Kidney epithelial cell (primary cell): ENCODE measurements at places on chromosomes 11 and 22. TPM values are rescaled to one million over a fixed set of nuclear protein-coding genes. Genes with fewer than 3 reads are reported as not detected.

DNA sequence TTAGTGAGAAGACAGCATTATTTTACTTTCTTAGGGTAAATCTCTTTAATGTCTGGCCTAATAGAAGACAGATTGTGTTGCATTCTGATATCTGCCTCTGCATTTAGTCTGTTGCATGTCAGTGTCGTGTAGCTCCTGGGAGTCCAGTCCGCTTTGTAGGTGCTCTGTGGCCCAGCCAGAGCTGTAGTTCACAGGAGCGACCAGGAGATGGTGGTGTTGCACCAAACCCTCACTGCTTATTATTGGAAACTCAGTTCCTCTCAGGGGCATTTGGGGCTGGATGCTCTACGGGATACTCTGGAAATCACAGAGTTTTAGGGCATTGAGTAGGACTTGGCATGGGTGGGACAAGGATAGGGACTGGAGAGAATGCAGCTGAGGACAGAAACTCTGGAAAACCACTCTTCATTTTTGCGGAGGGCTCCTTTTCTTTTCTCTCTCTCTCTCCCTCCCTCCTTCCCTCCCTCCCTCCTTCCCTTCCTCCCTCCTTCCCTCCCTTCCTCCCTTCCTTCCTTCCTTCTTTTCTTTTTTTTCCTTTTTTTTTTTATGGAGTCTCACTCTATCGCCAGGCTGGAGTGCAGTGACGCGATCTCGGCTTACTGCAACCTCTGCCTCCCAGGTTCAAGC lies 21.7 kb downstream of the MIAT start:
- DNase-seq = no peak

Gene SMC1B
- 0.08 and 0.14 TPM in 2 replicates for total RNA-seq

DNA sequence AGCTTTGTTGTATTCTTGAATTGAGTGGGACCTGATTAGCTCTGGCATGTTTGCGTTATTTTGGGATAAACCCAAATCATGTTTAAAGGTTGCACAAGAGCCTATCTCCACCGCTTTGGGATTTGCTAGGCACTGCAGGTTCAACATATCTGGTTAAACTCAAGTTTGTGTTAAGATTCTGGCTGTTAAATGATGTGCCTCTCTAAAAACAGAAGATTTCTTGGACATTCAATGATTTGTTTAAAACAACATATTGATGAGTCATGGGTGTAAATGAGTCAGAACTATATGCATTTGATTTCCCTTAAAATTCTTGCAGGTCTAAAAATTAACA lies 67.4 kb downstream of the AMOTL1 start:
- DNase-seq = no peak

Gene OR4A16
- not detected in 2 replicates for total RNA-seq

Gene SIK2
- total RNA-seq = 10.1 and 12.0 TPM in 2 replicates

DNA sequence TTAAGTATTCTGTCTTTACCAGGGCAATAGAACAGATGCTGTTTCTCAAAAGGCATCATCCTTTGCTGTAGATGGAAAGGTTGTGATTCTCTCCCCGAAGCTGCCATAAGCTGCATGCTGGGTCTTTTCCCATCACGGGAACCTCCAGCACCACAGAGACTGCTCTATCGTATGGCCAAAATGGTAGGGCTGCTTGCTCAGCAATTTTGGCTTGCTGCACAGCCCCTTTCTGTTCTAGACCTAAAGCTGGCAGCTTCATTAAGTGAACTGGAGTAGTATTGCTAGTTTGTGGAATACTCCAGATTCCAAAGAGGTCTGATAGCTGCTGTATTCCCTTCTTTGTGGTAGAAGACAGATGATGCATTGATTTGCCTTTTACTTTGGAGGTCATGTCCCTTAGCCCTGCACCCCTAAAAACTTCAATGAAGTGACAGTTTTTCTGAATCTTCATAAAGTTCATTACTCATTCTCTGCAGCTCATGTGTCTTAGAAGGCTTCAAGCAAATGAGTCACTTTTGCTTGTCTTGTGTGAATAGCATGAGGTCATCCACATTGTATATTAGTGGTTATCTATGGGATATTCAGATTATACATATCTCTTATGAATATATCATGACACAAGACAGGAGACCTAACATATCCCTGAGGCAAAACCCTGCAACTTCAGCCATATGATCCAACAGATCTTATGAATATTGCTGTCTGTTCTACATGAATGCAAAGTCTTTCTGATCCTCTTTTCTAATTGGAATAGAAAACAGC lies 245.3 kb downstream of the FAM76B start:
- no peak for DNase-seq

DNA sequence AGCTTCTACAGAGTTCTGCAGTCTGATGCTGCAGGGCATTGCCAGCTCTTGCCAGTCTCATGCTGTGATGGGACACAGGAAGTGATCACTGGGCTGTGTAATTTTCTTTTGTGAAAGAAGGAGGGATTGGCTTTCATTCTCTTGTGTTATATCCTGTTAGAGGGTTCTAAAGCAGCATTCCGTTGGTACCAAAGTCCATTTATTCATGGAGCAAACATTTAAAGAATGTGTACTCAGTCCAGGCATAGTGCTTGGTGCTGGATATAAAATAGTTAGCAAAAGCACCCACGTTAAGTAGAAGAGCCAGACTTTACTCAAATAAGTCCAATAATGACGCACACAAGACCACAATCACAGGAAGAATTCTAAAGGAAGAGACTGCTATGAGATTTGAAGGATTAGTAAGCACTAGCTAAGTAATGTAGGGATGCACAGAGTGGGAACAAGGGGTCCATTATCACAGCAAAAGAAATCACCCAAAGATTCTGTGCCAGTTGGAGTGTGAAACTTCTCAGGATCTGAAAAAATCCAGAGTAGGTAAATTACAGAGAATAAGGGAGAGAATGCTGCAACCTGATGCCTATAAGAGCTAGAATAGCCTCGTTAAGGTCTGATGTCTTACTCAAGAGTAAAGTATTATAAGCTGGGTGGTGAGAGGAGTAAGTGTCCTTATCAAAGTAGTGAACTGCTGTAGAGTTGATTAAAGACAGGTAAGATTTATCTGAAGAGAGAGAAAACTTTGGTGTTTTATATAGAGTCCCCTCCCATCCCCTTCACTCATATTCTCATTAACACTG lies 728.3 kb downstream of the METTL15 start:
- peak; percentile 85 for DNase-seq

GRCh38 chr11:59802639-59803176 lies 7.9 kb downstream of the MRPL16 start:
- no peak for DNase-seq

- DNase-seq = peak; percentile 56
Measured at GRCh38 chr22:30159561-30160353, 79.5 kb downstream of the HORMAD2 start.

Gene SOX10
- not detected in 2 replicates for total RNA-seq

- no peak for DNase-seq
Measured at GRCh38 chr11:125871391-125872137, 15.9 kb upstream of the HYLS1 start.

Gene LARGE2
- total RNA-seq = 10.9 and 11.2 TPM in 2 replicates

- no peak for DNase-seq
Measured at GRCh38 chr22:47850644-47851151, 1088.2 kb downstream of the TBC1D22A start.

GRCh38 chr11:129458756-129459535 lies 83.3 kb downstream of the BARX2 start:
- DNase-seq = no peak

GRCh38 chr11:83583757-83584366 lies 297.7 kb upstream of the CCDC90B start:
- peak; percentile 39 for DNase-seq

Gene TBX10
- total RNA-seq = not detected in 2 replicates

GRCh38 chr22:42347281-42347824 lies 76.9 kb upstream of the TCF20 start:
- DNase-seq = no peak

- no peak for DNase-seq
Measured at GRCh38 chr22:45120931-45121330, 42.8 kb upstream of the NUP50 start.

- DNase-seq = no peak
Measured at GRCh38 chr11:75439026-75439425, 6.0 kb upstream of the KLHL35 start.
